ENCODE measurements at places on chromosomes 6 and 20.

- DNase-seq, result no peak
These were observed 626.6 kb upstream of the ADGRB3 start for GRCh38 chr6:68008445-68008844.

- DNase-seq, result no peak
These were observed 42.1 kb upstream of the TMEM30A start for GRCh38 chr6:75326557-75327258.

DNA sequence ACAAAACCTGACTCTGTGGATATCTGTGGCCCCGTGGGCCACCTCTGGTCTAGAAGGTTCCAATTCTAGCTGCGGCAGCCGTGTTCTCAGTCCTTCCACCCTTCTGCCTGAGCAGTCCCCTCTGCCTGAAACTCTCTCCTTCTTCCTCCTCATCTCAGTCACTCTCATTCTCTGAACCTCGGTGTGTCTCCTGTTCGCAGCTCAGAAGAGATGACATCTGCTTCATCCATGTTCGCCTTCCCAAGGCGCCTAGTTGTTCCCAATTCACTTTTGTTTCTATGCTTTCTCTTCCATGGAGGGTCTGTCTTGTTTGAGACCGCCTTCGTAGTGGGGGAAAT lies 95.5 kb downstream of the CEBPB start:
- DNase-seq, result no peak

DNA sequence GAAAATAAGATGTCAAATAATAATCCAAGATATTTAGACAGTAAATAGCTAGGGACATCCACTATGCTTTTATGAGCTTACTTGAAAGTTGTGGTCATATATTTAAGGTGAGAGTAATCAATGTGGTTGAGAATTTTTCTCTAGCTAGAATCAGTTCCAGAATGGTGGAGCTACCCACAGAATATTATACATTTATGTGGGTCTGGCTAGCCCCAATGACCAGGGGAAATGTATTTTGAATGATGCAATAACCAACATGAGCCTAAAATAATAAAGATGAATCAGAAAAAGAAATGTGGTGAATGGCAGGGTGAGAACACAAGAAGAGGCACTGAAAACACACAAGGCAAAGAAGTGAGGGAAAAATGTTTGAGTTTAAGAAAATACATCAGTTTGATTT lies 325.7 kb downstream of the TBC1D32 start:
- no peak for DNase-seq

DNA sequence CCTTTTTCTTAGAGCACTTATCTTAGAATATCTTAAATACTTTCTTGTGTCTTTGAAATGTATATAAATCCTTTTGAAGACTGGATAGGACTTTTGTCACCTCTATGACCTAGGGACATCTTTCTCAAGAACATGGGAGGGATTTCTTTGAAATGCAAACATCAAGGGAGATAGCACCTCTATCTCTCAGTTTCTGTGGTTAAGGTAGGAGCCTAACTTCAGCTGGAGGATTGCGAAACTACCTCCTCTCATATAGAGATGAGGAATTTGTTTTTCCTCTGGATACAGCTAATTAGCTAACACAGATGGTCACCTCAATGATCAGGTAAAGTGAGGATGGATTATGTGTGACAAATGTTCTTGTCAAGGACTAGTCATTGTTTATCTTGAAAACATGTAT lies 631.3 kb upstream of the IMPG1 start:
- DNase-seq, result no peak

DNA sequence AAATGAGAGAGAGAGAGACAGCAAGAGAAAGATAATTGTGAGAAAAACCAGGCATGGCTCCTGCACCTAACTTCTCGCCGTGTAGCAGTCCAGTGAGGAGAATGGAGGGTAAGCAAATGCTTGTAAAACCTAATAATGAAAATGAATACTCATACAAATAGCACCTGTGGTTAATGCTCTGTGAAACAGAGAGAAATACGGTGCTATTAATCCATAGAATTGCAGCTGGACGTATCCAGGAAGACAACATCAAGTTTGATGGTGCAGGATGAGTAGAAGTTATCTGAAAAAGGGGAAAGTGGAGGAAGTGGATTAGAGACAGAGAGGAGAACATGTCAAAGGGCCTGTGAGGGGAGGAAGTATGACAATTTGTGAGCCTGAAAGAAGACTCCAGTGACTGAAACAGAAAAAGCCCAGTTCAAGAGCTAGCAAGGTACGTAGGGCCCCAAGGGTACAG lies 89.4 kb upstream of the PAK5 start:
- DNase-seq, result no peak

DNA sequence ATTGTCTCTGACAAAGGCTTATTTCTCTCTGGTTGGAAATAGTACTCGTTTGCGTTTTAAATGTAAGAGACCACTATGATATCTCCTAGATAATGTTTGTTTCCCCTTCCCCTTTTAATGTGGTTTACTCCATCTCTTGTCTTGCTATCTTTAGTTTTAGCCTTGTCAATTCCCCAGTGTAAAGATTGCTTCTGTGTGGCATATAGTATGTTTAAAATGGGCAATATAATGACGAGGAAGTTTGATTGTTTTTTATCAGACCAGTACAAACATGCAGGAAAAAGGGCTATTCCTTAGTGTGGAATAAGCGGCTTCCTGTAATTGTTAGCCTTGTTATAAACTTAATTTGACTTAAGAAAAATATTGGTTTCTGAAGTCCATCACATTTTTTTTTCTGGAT lies 3.1 kb downstream of the QKI start:
- no peak for DNase-seq

DNA sequence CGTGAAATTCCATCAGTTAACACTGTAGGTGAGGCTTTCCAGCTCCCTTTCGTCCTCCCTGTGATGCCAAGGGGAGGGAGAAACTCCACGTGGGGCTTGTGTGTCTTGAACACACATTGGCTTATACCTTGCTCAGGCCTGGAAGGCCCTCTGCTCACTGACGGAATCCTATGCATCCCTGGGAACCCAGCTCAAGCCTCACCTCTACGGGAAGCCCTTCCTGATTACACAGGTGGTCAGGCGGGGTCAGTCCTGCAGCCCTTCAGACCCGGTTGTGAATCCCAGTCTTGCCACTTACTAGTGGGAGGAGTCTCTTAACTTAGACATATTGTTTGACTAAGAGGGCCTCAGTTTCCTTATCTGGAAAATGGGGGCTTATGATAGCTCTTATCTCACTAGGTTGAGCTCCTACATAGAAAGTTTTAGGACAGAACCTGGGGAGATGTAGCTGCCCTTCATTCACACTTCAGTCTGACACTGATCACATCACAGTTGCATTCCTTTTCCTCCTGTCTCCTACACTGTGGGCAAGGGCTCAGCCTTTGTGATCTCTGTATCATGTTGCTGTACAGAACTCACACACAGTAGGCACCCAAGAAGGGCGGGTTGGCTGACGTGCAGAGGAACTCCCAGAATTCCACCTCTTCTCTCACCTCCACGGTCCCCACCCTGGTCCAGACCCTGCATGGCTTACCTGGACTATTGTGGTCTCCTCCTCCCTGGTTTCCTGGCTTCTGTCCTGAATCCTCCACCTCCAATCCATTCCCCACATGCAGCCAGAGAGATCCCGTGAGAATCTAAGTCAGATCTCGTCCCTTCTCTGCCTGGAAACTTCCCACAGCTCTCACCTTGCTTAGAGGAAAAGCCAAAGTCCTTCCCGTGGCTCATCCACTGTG lies 129.6 kb downstream of the CEBPB start:
- no peak for DNase-seq

- no peak for DNase-seq
These were observed 9.8 kb upstream of the BPI start for GRCh38 chr20:38294076-38294591.

- peak; percentile 82 for DNase-seq
These were observed 3.9 kb upstream of the PHF20 start for GRCh38 chr20:35767683-35768481.

DNA sequence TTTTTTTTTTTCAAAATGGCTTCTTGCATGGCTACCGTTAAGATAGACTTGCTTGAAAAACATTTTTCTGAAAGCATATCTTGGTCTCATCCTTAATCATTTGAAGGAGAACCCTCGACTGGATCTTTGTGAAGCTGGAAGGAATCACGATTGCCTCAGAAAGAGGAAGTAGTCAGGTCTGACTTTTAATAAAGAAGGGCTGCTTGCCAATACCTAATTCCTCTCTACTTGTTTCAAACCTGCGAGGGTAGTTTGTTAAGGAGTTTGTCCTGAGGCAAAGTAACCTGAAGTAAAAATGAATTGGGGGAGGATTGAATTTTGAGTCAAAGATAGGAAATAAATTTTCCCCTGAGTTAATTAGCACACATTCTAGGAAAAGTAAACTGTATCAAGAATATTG lies 288.1 kb upstream of the MAP3K7 start:
- no peak for DNase-seq

DNA sequence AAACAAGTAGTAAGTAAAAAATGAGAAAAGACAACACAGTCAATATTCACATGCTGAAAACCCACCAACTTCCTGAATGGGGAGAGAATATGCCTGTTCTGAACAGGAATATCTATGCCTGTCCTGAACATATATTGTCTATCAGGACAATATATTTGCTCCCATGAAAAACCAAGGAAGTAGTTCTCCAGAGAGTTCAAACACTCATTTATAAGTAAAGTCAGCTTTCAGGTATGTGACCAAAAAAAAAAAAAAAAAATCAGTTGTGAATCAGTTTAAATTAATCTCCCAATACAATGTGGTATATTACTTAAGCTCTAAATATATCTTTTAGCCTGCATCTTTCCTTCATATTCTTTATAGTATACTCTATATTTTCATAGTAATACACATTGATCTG lies 119.5 kb downstream of the MYB start:
- DNase-seq, result no peak

- no peak for DNase-seq
These were observed 49.8 kb downstream of the MAP3K7 start for GRCh38 chr6:90537027-90537426.

GRCh38 chr6:106084989-106085691 lies 996 bp upstream of the PRDM1 start:
- no peak for DNase-seq

GRCh38 chr20:51326201-51326819 lies 216.2 kb downstream of the NFATC2 start:
- no peak for DNase-seq
